ENCODE measurements at places on chromosomes 2 and 18.

GRCh38 chr2:201358684-201359083 lies 1.5 kb upstream of the FLACC1 start:
- no peak for DNase-seq

- peak; percentile 43 for DNase-seq
These were observed 120.2 kb upstream of the LRRTM4 start for GRCh38 chr2:77642339-77642738.

- DNase-seq = no peak
These were observed 388.1 kb upstream of the SLC14A2 start for GRCh38 chr18:45227001-45227742.

DNA sequence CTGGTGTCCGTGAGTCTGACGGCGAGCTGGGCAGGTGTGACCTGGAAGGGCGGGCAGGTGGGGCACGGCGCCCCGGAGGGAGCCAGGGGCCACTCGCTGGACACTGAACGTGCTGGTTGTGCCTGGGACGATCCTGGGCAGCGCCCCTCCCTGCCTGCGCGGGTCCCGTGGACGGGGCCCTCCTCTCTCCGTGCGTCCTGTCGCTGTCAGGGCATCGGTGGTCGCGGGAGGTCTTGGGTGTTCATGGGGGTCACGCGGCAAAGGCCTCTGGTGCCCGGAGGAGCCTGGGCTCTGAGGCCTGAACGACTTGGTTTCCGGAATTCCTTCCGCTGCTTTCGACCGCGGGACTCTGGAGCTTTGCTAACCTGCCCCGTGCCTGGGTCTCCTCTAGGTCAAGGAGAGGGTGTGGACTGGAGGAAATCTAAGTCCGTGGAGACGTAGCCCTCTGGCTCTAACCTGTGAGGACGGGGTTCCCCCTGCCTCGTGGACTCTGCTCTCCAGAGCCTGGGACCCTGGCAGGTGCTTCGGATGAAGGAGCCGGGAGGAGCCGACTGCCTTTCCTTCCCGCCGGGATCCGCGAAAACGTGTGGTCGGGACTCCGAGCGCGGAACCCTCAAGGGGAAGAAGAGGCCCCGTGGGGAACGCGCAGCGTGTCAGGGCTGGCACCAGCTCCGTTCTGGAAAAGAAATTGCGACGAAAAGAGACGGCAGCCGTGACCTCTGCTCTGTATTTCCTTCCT lies 14.7 kb downstream of the SOX11 start:
- DNase-seq = no peak

- no peak for DNase-seq
These were observed 1.1 kb downstream of the SULT1C4 start for GRCh38 chr2:108378851-108379250.

GRCh38 chr18:35172009-35172408 lies 68.8 kb upstream of the ZNF397 start:
- peak; percentile 29 for DNase-seq

GRCh38 chr18:924987-925386 lies 20.3 kb downstream of the ADCYAP1 start:
- DNase-seq = peak; percentile 68

- DNase-seq = no peak
These were observed 260.0 kb upstream of the ID2 start for GRCh38 chr2:8421658-8422449.

DNA sequence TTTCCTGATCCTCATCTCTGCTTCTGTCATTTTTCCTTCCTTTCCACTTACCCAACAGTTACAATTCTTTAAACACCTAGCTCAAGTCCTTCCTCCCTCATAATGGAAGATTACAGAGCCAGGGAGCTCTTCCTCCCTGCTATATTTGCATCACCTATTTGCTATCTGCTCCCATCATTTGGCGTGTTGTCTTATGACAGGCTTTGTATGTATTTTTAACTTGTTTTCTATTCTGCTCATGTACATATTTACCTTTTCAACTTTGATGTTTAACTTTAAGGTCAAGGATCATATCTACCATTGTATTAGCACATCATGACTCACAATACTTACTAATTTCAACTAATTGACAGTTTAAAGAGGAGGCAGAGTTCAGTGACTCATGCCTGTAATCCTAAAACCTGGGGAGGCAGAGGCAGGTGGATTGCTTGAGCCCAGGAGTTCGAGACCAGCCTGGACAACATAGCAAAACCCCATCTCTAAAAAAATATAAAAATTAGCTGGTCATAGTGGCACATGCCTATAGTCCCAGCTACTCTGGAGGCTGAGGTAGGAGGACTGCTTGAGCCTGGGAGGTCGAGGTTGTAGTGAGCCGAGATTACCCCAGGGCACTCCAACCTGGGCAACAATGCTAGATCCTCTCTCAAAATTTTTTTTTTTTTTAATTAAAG lies 308.0 kb upstream of the STON1 start:
- DNase-seq = peak; percentile 61

DNA sequence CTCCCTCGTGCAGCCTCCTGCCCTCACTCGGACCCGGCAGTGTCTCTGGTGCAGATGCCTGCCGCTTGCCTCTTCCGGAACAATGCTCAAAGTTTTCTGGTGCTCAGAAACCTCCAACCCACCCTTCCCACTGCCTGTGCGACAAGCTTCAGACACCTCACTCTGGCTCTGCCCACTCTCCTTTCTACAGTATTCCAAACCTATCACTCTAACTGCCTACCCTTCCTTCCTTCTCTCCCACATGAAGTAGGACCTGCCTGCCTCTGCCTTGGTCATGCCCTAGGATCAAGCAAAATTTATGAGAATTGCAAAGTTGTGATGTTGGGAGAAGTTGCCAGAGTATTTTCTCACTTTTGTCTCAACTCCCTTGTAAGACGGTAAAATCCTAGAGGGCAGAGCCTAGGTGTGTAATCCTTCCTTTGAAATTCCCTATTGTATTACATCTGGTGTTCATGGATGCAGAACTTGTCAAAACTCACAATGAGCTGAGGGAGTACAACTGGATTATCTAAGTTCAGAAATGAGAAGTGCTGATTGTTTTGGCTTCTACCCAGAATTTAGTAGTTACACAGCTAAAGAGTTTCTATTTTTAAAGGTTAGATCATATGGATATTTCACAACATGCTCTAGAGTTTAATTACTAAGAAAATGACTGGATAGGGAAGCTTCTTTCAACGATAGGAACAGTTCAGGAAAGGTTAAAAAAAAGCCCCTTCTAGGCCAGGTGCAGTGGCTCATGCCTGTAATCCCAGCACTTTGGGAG lies 7.2 kb downstream of the NPC1 start:
- DNase-seq = no peak

DNA sequence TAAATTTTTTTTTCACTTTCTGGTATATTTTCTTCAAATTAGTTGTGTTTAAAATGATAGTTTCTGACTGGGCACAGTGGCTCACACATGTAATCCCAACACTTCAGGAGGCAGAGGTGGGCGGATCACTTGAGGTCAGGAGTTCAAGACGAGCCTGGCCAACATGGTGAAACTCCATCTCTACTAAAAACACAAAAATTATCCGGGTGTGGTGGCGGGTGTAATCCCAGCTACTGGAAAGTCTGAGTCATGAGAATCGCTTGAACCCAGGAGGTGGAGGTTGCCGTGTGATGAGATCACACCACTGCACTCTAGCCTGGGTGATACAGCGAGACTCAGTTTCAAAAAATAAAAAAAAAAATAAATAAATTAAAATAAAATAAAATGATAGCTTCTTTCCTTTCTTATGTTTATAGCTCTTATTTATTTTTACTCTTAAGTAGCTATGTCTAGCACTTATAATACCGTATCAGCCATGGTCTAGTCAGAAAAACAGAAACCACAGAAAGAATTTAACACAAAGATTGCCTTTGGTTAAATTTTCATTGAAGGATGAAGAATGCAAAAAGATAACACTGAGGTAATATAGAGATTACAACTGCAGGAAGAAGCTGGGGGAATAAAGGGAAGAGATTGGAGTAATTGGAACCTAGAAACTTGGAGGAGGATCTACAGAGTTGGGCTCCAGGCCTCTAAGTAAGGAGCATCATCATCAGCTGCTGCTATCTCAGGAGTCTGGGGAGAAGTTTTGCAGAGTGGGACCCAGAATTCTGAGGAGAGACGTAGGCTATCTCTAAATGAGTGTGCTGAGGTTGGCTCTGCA lies 54.7 kb upstream of the MBOAT2 start:
- no peak for DNase-seq

GRCh38 chr2:163173591-163173990 lies 335.0 kb upstream of the KCNH7 start:
- DNase-seq = peak; percentile 78

Measured in NCI-H69 (cell line).